ENCODE measurements at places on chromosomes 1 and 21.

DNA sequence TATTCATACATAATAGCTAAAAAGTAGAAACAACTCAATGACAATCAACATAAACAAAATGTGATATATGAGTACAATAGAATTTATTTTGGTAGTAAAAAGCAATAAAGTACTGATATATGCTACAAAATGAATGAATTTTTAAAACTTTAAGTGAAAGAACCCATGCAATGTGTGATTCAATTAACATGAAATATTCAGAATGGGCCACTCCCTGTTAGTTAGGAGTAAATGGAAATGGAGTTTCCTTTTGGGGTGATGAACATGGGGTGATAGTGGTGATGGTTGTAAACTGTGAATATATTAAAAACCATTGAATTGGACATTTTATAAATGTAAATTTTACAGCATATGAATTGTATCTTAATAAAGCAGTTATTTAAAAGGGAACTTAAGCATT lies 366.7 kb upstream of the SGIP1 start:
- DNase-seq = no peak

DNA sequence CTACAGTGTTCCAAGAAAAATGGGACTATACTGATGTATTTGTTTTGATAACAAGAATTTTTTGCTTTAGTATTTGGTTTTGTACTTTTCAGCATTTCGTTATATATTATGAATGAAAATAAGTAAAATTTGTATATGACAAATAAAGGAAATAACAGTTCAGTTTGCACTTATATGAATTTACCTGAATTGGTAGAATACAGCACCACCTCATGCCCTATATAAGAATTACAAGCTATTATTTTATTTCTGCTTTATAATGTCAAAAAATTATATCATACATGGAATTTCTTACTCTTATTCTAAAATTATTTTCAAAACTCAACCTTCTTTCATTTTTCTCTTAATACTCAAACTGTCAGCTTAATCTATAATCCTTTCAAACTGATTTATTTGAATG lies 14.6 kb downstream of the EFCAB7 start:
- no peak for DNase-seq

DNA sequence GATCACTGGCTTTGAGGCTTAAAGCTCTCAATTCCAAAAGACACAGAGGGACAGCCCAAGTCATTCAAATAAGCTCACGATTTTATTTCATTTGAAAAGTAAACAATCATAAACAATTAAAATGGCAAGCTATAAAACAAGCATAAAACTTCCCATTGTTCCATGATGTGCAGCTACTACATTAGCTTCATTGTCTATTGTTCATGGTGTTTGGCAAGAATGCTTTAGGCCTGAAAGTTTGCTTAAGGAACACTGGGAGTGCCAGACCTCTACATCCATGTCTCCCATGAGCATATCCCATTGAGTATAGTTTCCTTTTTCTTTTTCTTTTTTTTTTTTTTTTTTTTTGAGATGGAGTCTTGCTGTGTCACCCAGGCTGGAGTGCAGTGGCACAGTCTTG lies 286.1 kb upstream of the ESRRG start:
- DNase-seq = no peak

GRCh38 chr1:179440971-179441370 lies 75.2 kb downstream of the AXDND1 start:
- no peak for DNase-seq

- no peak for DNase-seq
Observed at GRCh38 chr1:41822866-41823265, 95.9 kb downstream of the HIVEP3 start.

DNA sequence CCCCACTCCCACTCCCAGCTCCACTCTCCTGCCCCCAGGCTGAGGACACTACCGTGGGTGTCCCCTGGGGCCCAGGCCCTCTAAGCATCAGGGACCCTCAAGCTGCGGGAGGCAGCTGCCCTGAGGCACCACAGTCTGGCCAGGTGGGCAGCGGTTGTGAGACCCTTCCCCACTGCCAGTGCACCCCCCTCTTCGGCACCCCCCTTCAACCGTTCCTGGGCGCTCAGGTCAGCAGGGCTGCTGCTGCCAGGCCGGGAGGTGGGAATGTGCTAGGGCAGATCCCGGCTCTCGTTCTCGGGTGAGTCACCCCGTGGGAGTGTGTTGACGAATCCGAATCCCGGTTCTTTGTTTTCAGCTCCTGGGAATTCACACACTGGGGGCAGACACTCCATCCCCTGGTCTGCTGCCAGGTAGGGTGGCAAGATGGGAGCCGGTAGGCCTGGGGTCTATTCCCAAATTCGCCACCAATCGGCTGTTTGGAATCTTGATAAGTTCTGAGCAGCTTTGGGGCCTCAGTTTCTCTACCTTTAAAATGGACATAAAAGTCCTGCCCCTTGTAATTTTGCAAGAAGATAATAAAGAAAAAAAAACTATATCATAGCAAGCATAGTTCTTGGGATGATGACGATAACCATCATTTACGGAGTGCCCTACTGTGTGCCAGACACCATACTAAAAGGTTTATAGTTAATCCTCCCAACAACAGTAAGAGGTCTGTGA lies 28.5 kb upstream of the CASZ1 start:
- no peak for DNase-seq

DNA sequence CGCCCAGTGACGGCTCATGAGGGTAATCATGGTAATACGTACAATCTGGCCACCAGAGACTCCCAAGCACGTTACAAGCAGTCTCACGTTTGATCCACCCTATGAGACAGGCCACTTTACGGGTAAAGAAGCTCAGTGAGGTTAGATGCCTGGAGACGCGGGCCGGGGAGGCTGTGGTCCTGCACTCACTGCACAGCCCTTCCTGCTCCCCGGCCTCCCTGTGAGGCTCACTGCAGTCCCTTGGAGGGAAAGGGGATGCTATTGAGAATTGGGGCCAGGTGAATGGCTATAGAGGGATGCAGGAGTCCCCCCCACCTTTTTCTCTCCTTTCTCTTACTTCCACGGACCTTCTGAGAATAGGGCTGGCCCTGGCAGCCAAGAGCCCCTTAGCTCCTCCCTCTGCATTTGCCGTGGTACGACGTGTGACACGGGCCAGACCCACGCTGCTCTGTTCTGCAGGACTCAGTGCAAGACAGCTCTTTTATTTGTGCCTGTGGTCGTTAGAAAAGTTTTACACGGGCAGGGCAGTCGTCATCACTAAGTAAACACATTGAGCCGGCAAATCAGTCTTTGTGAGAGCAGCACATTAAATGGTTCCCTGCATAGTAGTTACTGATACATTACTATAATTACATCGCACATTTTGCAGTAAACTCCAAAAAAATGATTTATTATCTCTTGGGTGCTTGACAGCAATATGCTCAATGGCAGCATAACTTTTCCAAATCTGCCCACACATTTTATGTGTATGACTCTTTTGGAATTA lies 18.8 kb downstream of the KIF26B start:
- DNase-seq = no peak

- DNase-seq = no peak
Observed at GRCh38 chr1:60599574-60599973, 482.8 kb upstream of the NFIA start.

DNA sequence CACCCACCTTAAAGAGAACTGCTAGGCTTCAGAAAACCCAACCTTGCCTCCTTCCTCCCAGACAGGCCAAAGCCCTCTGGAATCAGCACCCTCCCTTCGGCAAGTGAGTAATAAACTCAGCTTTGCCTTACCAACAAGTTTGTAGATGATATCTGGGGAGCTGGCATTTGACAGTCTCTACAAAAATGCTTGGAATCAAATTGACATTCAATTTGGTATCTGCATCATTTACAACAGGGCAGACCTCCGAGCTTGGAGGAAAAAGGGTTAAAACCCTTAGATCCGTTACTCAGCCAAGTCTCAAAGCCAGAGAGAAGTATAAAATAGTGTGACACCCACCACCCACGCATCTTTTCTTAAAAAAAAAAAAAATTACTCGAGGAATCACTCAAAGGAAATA lies 149.3 kb upstream of the EDN2 start:
- DNase-seq = no peak

DNA sequence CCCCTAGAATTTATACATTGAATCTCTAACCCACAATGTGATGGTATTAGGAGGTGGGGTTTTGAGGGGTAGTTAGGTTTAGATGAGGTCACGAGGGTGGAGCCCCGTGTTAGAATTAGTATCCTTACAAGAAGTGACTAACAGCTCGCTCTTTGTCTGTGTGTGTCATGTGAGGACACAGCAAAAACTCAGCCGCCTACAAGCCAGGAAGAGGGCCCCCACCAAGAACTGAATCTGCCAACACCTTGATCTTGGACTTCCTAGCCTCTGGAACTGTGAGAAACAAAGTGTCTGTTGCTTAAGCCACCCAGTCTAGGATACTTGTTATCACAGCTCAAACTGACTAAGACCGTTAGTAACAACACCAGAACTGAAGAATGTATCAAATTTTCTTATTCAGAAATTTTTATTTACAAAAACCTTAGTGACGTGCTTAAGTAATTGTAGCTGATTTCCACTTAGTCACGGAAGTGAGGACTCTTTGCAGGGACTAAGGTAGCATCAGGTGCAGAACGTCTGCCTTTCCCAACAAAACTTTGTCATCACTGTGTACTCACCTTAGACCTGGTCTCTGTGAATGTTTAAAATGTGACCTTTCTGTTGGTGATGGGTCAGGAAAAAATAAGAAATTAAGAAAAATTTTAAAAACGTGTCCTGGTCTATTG lies 24.5 kb upstream of the LRRC8C start:
- DNase-seq = peak; percentile 44

- no peak for DNase-seq
Observed at GRCh38 chr1:101004061-101004460, 21.5 kb downstream of the DPH5 start.

GRCh38 chr1:74531796-74532195 lies 19.4 kb upstream of the LRRC53 start:
- no peak for DNase-seq

DNA sequence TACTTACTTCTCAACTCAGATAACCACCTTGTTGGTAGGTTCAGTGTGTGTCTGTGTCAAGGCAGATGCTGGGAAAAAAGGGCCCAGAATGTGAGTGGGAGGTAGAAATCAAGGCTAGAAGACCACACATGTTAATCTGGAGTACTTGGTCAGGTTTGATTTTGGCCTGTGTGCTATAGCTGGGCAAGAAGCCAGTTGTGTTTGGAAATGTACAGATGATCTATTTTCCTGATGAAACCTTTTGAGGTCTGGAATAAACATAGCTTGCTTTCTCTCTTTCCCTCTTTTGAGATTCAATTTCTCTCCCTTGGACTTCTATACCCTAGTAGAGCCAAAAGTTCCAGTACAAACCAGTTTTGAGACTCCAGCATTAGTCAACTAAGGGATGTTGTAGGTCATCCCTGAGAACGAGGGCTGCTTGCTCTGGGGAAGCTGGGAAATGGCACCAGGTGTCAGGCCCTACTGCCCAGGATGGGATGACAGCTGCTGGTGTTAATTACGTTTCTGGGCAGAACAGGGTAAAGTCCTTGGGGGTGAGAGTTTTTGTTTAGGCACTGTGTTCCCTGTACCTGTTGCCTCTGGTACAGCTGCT lies 15.8 kb downstream of the MAPKAPK2 start:
- no peak for DNase-seq

DNA sequence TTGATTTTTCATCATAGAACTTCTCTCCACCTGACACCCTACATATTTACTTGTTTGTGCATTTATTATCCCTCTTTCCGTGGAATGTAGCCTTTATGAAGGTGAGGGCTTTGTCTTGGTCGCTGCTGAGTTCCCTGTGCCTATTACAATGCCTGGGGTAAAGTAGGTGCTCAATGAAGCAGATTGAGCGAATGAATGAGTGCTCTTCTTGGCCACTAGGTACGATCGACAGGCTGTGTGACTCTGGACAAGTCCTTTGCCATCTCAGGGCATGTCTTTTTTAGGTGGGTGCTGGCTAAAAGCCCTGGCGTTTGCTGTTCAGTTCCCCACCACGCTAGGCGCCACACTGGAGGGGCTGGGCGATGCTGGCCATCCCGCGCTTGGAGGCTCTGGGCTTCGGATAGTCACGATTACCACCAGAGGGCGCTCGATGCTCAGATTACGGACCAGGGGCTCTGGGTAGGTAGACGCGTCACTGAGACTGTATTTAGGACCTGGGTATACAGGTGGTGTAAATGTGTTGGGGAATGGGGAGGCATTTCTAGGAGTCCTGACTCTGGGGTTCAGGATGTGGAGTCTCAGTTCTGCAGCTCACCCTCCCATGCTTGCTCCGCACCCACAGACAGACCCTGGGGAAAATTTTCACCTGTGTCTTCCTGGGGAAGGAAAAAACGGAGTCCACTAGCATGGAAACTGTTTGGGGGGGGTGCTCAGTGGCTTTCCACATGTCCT lies 71.0 kb upstream of the CSF3R start:
- peak; percentile 26 for DNase-seq

GRCh38 chr1:22591576-22591975 lies 28.3 kb downstream of the EPHA8 start:
- no peak for DNase-seq

- DNase-seq = no peak
Observed at GRCh38 chr1:174296309-174296708, 137.0 kb downstream of the RABGAP1L start.

DNA sequence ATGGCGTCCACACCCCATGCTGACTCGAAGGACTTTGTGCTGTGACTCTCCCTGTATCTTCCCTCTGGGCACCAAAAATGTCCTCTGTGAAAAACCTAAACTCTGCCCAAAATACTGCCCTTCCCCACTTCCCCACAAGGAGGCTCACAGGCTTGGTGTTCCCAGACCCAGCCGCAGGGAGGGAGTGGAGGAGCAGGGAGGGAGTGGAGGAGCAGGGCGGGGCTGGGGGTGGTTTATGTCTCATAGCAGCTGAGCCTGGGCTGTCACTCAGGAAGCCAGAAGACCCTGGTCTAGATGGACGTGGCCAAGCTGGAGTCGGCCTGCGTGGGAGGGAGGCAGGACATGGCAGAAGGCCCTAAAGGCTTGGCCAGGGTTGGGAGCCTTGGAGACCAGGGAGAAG lies 461.7 kb downstream of the PTPRU start:
- no peak for DNase-seq

DNA sequence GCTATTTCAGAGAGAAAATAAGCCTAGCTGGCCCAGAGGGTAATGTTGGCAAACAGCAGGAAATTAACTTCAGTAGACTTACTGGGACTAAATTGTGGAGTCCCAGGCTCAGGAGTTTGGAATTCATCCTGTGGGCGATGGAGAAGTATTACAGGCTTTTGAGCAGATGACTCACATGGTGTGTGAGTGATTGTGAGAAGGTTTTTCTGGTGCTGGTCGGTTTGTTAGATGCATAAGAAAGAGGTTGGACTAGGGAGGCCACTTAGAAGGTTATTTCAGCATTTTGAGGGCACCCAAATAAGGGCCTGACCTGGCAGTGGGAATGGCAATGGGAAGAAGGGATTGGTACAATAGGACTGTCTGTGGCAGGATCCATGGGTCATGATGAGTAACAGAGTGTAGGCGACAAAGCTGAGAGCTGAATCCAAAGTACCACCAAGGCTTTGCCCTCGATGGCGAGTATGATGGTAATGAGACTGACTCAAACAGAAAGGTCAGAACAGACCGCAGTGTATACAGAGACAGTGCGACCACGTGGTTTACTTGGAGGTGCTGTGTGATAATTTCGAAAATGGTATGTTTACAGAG lies 69.2 kb upstream of the KIF26B start:
- DNase-seq = no peak
